Prostate gland (tissue), 2 donors: ENCODE measurements at places on chromosomes 4 and X.
A peak's percentile ranks its signal among the peaks of the same experiment; 100 is the strongest.

- DNase-seq: no peak
Measured at GRCh38 chrX:2654436-2655340, 36.4 kb upstream of the CD99 start.

DNA sequence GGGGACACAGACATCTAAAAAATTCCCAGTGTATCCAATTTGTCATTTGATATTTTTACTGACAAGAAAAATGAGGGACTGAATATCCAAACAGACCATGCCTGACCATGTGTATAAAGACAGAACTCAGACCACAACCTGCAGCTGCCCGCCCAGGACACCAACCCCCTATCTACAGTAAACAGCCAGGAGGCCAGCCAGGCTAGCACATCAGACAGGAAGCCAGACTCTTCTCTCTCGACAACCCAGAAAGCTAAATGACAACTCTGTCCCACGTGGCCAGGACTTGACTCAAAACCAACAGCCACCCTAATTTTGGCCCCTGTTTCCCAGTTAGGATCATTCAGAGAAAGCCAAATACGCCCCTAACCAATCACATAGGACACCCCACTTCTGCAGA is 15.1 kb downstream of the AFAP1 start:
- DNase-seq: no peak

- DNase-seq: no peak
Measured at GRCh38 chr4:5455003-5455585, 253.3 kb downstream of the EVC2 start.

DNA sequence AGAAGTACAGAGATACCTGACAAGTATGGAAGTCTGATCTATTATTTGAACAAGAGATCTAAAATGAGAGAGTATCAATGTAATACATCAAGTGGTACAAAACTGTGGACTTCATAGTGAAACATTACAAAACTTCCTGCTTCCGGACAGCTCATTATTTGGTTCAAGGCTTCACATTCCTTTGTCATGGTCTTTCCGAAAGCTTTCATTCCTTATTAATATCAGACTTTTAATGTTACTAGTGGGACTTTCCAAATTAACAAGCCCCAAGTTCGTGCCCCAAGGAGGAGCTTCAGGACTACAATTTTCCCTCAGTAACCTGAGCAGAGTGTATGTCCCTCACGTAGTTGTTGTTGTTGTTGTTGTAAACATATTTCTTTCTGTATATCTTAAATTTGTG is 1.2 kb downstream of the CHIC2 start:
- no peak for DNase-seq

GRCh38 chr4:108018040-108018883 is 28.6 kb downstream of the HADH start:
- peak; percentile 79 for DNase-seq

GRCh38 chrX:118231464-118231863 is 114.4 kb upstream of the WDR44 start:
- DNase-seq: no peak

DNA sequence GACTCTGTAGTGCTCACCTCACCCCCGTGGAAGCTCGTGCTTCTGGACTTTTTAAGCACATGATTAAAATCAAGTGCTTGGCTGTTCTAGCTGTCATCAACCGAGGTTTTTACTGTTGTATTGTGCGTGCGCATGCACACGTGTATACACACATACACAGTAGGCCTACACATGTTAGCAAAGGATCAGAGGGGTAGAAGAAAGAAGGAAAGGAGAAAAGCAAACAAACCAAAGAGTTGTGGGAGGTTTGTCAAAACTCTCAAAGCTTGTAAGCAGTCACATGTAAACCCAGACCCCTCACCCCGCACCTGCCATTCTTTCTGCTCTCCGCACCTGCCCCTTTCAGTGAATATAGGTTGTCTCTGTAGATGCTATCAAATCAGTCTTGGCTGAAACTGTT is 311.8 kb downstream of the HS3ST1 start:
- DNase-seq: no peak

DNA sequence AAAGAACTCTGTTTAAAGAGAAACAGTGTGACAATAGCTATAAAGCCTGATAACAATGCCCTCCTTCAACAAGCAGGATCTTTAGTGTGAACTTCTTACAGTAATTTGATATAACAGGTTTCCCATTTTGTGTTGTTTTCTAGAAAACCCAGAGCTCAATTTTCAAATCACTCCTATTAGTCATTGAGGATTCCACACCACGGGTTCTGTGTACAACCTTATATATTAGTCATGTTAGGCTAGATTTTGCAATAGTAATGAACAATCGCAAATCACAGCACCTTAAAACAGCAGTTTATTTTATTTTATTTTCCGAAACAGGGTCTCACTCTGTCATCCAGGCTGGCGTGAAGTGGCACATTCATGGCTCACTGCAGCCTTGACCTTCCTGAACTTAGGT is 1020.9 kb upstream of the INTU start:
- no peak for DNase-seq

DNA sequence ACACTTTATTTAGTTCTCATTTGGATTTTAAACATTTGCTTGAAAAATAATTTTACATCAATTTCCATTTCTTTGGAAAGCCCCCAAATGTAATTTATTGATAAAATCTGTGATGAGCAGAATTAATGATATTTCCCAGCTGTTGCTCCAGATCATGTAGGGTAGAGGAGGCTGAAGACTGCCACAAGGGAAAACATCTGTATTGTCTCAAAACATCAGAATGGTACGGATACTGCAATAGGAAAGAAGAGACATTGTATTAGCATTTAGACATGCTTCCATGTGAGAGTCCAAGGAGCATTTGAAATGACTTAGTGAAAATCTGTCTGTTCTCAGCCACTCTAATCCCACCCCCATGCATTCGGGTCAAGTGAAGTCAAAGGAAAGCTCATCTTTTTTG is 14.4 kb downstream of the ADH1A start:
- no peak for DNase-seq

- DNase-seq: no peak
Measured at GRCh38 chrX:12711435-12712040, 79.7 kb upstream of the PRPS2 start.

GRCh38 chrX:87873347-87873941 is 355.8 kb downstream of the KLHL4 start:
- DNase-seq: no peak

GRCh38 chr4:102308032-102308799 is 37.1 kb downstream of the SLC39A8 start:
- no peak for DNase-seq

- DNase-seq: no peak
Measured at GRCh38 chrX:119685225-119686066, 7.5 kb downstream of the SEPTIN6 start.

DNA sequence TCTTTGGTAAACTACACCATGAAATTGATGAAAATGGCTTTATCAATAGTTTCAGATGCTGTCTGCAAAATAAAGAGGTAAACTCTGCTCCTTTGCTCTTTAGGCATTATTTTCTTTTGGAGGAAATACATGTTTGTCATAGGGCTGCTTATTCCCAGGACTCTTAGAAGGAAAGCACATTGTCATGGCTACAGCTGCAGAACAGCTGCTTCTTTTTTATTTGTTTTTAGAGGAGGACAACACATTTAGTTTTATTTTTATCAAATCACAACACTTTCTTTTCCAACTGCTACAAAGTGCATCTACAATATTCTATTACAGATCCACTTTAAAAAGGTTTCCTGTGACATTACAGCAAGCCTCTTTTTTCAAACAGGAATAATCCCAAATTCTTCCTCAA is 12.7 kb upstream of the HPF1 start:
- no peak for DNase-seq

DNA sequence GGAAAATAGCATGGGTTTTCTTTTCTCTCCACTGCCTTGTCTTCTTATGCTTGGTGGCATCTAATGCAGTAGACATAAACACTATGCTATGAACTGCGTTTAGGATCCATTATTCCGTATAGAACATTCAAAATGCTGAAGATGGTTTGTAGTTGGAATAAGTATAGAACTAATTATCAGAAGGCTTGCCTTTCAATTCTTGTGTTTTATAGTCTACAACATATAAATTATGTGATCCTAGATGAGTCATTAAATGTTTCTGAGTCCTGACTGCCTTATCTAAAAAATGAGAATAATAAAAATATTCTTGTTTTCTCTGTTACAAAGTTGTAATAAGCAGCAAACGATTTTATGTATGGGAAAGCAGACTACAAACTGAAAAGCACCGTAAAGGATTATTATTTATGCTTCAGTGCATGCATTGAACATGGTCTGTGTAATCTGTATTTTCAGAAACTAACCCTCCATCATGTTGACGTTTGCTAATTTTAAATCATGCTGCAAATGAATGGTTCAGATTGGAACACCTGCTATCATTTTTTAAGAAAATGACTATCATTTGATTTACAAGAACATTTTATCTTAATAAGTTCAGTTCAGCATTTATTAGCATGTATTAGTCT is 335.9 kb upstream of the AADAT start:
- no peak for DNase-seq

DNA sequence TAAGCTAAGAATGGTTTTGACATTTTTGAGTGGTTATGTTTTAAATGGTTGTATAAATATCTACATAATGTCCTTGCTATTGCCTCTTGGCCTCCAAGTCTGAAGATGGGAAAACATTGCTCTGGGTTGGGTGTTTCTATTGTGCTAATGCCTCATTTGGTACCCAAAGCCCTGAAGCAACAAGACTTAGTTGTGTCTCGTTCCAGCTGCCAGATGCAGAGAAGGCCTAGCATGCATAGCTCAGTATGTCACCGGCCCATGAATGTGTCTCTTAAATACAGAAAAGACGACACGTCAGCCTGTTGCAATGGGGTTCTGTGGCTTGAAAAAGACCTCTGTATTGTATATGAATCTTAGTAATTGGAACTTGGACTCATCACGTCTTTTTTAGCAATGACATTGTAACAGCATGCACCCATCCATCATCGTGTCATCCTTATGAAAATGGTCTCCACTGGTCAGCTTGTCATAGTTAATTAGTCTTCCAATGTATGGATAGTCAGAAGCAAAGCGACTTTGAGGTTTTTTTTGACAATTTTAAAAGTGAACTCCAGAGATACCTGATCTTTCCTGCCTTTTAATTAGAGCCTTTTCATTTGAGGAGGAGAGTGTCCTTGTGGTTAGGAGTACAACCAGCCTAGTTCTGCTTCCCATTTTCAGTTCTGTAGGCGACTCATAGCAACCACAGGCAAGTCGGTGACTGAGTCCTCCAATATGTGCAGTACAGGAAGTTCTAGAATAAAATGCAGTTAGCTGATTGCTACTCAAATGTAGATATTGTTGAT is 126.4 kb upstream of the GATB start:
- no peak for DNase-seq
